Stomach (tissue), 19 donors: ENCODE measurements at places on chromosomes 3 and 15. TPM values are rescaled to one million over a fixed set of nuclear protein-coding genes. Genes with fewer than 3 reads are reported as not detected.

FEZF2 gene
- not detected for total RNA-seq

IL17RB gene
- 3.5 TPM for total RNA-seq

PEX5L gene
- not detected for total RNA-seq

RLBP1 gene
- total RNA-seq: 1.3 TPM

GUCA1C gene
- not detected for total RNA-seq

CCR3 gene
- not detected for total RNA-seq

ZKSCAN7 gene
- 5.8 TPM for total RNA-seq

CRABP1 gene
- not detected for total RNA-seq

ARPIN gene
- total RNA-seq: 12.0 TPM

CFAP91 gene
- 3.7 TPM for total RNA-seq

DNA sequence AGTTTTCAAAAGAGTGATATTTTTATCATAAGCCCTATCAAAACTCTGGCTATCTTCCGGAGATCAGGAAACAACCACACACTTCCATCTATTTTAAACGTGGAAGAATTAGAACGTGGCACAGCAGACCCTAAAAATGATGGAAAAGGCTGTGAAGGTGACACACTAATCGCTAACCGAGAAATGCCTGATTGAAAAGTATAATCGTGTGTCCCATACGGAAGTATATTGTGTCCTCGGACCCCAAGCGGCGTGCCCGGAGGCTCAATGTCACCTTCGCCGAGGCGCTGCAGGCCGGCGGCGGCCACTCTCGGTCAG, 642 bp downstream of the COX5A start:
- no peak for DNase-seq

DNA sequence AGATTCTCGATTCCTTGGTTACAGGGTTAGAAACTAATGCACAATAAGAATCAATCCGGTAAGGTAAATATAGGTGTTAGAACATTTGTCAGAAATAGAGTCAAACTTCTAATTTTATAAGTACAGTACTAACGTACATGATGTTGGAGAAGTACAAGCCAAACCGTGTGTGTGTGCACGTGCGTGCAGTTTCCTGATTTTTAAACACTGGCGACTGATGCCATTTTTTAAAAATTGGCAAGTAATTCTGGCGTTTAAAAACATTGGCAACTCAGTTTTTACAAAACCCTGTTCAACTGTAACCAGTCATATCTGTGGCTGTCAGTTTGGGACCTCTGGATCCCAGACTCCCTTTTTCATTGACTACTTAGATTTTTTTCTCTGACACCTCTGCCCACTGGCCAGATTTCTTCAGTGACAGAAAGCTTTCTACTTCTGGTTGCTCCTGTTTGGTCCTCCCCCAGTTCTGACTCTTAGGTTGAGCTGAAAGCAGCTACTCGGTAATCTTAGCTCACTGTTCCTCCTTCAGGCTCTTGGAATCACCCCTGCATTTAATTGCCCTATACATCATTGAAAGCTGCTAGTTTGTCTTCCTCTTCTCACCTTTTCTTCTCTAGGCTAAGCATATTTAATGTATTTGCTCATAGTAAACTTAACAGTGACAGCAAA, 843 bp downstream of the ATG7 start:
- no peak for DNase-seq

DNA sequence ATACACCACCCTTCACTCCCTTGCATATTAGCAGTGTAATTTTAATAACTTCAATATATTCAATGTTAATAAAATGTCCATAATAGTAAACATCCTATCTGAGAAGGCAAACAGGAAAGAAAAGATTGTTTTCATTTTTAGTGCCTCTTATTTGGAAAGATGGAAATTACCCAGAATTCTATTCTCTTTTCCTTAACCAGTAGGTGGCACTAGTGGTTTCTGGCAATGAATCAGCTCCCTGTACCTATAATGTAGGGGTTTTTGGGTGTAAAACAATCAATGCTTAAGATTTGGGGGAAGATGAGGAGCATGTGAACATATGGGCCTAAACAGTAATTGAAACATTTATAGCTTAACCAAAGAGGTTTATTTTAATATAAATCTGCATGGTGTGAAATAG, 5.7 kb upstream of the SEMA6D start:
- no peak for DNase-seq

DNA sequence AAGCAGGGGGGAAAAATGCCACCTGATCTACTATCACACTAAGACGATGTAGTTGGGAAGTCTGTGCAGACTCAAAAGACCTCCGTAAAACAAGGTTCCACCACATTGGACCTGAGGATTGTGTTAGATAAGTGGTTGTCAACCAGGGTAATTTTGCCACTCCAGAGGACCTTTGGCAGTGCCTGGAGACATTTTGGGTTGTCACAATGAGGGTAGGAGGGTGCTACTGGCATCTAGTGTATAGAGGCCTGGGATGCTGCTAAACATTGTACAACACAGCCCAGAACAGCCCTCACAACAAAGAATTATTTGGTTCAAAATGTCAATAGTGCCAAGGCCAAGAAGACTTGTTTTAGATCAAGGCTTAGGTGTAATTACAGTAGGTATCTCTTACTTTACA, 14.6 kb upstream of the ZBED2 start:
- DNase-seq: no peak

- no peak for DNase-seq
These were observed 16.4 kb downstream of the CCR1 start for GRCh38 chr3:46191730-46192129.

- peak; percentile 90 for DNase-seq
These were observed at the start of the genes SNRPN and SNURF for GRCh38 chr15:24954783-24955530. SNRPN (plus strand) TSS chr15:24954987; CDS start chr15:24974454, 19,467 bp downstream. SNURF (plus strand) TSS chr15:24954987; CDS start chr15:24955049, 62 bp downstream.

GRCh38 chr3:39146611-39147591, 6.5 kb downstream of the CSRNP1 start:
- peak; percentile 91 for DNase-seq

- no peak for DNase-seq
These were observed 93.7 kb upstream of the DPPA4 start for GRCh38 chr3:109430911-109431563.

DNA sequence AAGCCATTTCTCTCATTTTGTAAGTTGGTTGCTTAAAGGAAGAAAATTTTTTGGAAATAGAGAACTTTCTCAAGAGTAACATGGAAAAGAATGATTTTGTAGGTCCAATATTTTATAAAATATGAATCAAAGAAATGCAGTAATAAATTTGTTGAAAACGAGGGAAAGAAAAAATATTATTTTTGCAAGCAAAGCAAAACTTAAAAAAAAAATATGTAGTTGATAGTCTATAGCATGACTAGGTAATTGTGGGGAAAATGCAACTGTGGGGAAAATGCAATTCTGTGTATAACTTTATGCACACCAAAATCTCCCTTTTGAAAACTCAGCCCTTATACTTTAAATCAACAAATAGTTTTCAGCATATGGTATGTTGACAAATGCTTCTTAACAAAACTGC, 604.0 kb upstream of the AGTR1 start:
- no peak for DNase-seq

- DNase-seq: no peak
These were observed 7.0 kb upstream of the POLQ start for GRCh38 chr3:121552797-121553196.

- no peak for DNase-seq
These were observed 95.8 kb downstream of the ARNT2 start for GRCh38 chr15:80500021-80500420.

- no peak for DNase-seq
These were observed 18.2 kb downstream of the SENP8 start for GRCh38 chr15:72136170-72137051.

DNA sequence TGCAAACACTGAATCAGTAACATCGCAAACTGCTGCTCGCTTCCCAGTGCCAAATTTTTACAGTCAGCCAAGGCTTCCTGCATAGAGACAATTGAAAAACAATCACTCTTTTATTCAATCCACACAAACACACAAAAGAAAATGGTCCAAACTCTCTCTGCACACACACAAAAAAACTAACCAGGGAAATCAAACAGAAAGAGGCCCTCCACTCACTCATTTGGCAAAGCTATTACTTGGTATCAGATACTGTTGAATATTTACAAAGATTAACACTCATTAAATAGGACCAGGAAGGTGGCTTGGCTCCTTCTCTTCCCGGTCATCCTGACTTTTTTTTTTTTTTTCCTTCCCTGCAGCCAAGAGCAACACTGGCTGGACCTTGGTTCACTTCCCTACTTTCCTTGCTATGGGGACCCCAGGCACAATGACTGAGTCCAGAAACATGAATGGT, 62.4 kb upstream of the SPATA12 start:
- no peak for DNase-seq

DNA sequence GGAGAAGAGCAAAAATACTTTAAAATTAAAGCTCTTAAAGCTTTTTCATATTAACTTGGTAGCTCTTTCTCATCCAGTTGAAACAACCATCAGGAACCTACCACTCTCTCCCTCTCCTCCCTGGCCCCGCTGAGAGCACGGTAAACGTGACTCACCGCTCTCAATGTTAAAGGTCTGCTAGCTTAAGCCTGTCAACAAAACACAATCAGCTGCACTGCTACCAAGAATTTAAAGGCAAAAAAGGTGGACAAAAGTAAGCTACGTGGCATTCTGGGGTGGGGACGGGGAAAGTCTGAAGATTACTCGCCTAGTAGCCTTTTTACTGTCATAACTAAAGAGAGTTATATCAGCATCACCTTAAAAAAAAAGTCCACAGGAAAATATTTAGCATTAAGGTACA, 8.4 kb upstream of the GP5 start:
- peak; percentile 56 for DNase-seq

DNA sequence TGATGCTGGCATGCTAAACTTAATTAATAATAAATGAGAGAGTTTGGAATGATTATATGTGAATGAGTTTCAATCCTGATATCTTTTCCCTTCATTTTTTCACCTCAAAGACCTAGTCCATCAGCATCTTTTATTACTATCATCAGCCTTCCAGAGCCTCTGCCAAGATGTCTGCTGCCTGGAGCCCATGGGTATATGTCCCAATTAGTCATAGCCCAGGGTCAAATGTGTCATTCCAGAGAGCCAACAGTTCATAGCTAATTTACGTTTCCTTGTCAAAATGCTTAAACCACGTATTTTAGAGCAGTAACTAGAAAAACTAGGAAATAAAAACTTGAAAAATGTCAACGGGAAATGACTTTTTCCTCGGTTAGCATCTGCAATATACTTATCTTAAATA, 457.9 kb downstream of the SI start:
- no peak for DNase-seq
